NCI-H2171 (cell line): ENCODE measurements at places on chromosomes 5 and 9.

DNA sequence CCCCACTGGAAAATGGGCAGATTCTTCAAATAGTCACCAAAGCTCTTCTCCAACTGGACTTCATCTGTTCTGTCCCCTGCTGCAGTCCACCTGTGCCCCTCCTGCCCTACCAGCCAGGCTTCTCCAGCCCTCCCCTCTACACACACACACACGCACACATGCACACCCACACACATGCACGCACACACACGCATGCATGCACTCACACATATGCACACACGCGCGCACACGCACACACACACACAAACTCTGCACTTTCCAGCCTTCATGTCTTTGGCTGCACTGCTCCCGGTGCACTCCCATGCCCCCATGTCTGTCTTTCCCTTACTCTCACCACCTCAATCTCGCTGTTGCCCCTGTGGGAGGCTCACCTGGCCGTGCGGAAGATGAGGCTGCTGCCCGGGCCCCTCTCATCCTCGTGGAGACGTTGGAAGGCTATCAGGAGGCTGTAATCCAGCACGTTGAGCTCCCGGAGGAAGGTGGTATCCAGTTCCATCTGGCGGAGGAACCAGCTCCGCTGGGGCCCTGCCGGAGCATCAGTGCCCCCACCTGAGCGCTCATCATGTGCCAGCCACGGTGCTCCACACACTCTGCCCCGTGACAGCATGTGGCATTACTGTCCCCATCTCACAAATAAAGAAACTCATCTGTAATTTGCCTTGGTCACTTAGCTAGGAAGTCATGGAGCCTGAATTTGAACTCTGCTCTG is 5.7 kb downstream of the PIP5KL1 start:
- DNase-seq: no peak

GRCh38 chr5:60507687-60508086 is 192.3 kb downstream of the DEPDC1B start:
- DNase-seq: no peak

DNA sequence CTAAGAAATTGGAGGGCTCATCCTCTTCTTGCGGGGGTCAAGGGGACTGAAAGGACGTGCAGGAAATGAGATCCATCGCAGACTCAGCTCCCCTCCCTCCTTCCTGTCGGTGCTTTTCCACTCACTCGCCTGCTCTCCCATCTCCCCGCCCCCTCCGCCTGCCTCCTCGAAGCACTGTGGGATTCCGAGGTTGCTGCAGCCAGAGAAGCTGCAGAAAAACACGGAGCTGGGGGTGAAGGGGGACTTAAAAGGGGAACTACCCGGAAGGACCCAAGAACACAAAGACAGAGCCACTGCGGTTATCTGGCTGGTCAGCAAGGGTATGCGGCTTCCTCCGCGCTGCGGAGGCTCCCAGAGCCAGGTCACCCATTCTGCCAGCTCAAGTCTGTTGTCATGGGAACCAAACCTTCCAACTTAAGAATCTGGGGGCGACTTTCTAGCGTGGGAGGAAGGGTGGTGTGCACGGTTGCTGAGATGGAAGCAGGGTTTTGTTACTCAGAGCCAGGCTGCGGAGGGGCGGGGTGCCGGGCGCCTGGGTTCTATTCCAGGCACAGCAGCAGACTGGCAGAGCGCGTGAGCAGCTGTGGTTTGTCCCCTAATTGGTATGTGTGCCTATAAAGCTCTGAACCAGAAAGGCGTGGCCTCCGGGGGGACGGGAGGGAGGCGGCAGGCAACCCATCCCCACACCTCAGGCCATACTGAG is 24.9 kb downstream of the PCDHGC5 start:
- DNase-seq: peak; percentile 42

GRCh38 chr5:1743061-1743768 is 56.4 kb downstream of the MRPL36 start:
- DNase-seq: no peak

GRCh38 chr9:121620777-121621449 is 30.5 kb upstream of the DAB2IP start:
- no peak for DNase-seq
